ENCODE measurements at places on chromosomes 2 and 18.

DNA sequence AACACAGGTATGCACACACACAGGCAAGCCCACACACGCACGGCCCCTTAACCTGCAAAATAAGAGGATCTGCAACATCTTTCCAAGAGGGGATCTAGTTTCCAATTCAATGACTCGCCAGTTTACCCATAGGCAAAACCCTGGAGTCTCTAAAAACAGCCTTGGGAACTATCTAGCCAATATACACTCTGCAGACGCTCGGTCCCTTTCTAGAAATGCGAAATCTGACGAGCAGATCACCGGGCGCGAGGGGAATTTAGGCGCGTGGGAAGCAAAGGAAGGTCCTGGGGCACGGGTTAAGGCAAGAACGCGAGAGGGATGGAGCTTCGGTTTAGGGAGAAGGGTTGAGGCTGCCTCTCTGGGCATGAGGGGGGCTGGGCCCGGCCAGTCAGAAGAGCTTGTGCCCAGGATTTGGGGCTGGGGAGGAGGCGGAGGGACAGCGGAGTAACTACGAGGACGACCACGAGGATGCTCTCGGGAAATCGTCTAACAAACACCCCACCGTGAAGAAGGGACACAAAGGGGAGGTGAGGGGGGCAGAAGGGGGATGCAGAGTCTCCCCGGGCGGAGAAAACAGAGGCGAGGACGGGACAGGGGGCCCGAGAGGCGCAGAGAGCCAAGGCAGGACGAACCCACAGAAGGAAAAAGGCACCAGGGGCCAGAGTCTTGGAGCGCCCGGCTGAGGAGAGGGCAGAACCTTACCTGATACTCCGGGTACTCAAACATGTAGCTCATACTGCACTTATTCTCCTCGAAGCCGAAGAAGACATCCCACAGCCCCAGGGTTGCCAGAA lies 542 bp downstream of the PGAP1 start:
- peak; percentile 31 for DNase-seq

DNA sequence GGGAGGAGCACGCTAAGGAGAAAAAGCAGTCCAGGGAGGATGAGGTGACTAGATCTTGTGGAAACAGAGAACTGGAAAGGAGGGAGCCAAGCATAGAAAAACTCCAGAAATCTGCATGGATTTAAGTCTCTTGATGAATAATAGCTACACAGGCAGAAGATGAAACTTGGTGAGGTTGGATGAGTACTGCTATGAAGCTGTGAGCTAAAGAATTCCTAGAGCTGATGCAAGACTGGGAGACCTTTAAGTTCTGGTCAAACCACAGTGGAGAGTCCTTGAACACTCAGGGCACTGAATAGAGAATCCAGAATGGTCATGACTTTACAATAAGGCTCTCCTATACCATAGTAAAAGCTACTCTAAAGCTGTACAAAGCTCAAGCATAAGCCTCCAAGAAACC lies 18.4 kb upstream of the PIEZO2 start:
- DNase-seq, result peak; percentile 76

- peak; percentile 53 for DNase-seq
Observed at GRCh38 chr2:231800493-231801091, 14.3 kb downstream of the COPS7B start.

GRCh38 chr2:121159291-121160071 lies 125.5 kb downstream of the TFCP2L1 start:
- DNase-seq, result no peak

DNA sequence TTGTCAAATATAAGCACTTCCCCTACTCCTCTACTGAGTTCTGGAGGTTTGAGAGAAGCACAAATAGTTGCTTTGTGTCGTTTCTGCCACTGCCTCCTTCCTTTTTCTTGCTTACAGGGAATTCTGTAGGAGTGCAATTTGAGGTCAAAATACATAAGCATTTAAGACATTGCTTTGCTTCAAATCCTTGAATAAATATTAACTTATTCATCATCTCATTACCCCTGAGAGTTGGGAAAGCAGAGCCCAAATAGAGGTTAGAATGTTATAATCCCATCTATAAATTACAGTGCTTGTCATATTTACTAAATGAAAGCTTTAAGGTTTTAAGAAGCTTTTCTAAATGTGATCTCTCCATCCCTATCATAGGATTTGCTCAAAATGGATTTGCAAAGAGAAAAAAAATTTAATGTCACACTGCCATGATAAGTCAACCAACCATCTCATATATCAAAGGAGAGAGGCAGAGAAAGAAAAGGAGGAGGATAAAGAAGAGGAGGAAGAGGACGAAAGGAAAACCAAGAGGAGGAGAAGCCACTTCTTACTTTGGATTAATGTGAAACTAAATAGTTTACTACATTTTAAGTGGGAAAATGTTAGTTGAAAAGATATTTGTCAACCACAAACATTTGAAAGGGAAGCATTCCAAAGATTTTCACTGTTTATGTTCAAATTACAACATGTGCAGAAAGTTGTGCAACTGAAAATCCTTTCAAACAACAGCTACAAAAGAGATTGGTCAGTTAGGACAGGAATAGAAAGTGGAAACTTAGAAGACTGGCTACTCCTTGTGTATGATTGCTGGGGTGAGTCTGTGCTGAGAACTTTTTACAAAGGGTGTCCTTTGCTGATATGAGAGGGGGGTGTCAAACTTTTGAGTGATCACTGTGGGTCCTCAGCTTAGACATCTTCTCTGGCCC lies 277.3 kb upstream of the FN1 start:
- peak; percentile 97 for DNase-seq

DNA sequence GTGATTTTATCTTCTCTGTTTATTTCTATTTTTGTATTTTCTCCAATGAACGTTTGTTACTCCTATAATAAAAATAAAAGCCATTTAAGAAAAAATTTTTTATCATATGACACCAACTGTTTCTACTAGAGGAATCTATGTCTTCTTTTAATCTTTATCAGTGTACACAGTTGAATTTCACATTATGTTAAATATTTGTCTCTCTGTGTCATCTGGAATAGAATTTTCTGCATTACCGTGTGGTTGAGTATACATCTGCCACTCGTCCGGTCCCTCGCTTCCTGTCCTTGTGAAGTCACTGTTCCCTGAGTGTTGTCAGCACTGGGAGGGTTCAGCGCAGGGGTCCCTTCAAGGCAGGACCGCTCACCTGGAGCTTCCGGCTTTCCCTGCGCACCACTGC lies 99.2 kb downstream of the LDLRAD4 start:
- no peak for DNase-seq

DNA sequence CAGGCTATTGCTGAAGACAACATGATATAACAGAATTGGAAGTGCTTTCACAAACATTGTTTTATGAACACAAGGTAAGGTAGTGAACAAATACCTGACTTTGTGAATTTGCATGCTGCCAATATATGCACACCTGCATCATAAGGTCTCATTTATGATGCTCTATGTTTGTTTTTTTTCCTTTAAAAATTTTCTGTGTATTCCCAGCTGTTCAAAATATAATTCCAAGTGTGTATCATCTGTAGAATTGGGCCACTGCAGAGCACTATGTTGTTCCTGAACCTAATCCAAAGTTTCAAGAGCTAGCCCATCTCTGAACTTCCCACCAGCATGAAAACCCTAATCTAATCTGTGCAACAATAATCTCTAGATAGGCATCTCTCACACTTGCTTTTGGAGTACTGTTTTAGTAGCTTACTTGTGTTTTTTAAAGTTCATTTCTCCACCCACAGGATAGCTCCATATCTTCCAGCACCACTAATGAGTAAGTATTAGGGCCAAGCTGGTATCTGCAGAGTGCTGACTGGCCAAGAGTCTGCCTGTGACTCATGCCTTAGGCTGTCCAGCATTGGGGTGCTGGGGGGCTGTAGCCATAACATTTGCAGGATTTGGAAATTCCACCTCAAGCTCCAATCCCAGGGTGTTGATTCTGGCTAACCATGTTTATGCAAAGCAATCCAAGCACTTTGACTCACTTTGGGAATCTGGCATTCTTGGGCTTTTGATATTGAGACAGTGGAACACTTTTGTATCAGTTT lies 208.2 kb upstream of the REV1 start:
- DNase-seq, result peak; percentile 97

GRCh38 chr18:67117804-67118203 lies 398.7 kb downstream of the DSEL start:
- no peak for DNase-seq

GRCh38 chr18:23956483-23956882 lies 58.1 kb upstream of the TTC39C start:
- DNase-seq, result no peak

DNA sequence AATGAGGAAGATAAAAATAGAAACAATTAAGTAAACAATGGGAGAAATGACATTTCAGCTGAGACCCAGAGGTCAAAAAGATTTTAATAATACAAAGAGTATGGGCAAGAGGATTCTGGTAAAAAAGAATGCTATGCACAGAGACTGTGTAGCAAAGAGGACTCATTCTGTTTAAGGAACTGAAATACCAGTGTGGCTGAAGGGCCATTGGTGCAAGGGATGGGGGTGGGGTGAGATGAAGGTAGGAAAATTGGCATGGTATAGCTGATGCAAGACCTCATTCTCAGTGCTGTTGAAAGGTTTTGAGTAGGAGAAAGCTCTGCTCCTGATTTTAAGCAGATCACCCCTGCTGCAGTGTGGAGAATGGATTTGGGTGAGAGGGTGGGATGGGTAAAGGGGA lies 10.8 kb downstream of the GALNT1 start:
- no peak for DNase-seq

DNA sequence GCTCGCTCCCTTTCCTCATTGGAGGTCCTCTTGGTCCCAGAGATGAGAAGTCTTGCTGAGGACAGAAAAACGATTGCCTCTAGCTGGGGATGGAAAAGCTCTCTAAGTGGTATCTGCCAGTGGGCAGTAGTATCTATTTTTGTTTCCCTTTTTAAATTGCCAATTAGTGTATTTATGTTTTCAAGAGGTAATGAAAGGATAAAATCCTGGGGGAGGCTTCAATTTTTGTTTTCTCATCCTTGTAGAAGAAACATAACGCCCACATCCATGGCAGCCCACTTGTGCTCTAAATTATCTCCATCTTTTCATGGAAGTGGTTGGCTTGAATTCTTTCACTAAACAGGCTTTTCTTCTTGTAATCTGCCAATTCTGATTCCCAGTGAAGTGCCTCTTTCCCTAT lies 14.3 kb downstream of the ANKRD29 start:
- DNase-seq, result no peak

GRCh38 chr2:69554981-69555380 lies 88.6 kb downstream of the AAK1 start:
- peak; percentile 36 for DNase-seq

DNA sequence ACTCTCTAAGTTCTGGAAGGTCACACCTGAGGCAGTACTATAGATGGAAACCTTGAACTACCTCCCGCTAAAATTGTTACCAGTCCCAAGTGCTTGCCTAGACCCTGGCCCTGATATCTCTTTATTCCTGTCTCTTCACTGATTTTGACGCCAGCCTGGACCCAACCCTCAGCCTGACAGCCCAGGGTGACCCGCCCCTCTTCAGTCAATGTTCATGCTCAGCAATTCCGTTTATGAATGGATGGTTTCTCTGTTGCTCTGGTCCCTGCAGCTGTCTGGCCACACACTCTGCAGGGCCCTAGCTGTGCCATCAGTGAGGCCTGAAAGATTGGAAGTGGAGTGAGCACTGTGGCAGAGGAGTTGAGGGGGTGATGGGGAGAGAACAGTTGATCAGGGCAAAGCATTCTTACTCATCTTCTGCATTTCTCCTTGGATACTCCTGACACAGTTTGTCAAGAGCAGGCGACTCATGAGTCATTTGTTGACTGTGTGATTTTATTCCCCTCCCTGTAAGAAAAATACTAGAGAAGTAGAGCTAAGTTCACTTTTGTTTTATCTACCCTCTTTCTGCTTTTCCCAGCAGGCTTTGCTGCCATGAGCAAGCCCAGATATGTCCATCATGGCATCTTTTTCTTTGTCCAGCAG lies 46.0 kb downstream of the NPAS2 start:
- DNase-seq, result peak; percentile 42

- no peak for DNase-seq
Observed at GRCh38 chr18:25662272-25662671, 310.3 kb upstream of the ZNF521 start.

GRCh38 chr2:76009484-76009883 lies 298.8 kb upstream of the GCFC2 start:
- no peak for DNase-seq

GRCh38 chr2:239381709-239382134 lies 19.1 kb downstream of the HDAC4 start:
- no peak for DNase-seq

DNA sequence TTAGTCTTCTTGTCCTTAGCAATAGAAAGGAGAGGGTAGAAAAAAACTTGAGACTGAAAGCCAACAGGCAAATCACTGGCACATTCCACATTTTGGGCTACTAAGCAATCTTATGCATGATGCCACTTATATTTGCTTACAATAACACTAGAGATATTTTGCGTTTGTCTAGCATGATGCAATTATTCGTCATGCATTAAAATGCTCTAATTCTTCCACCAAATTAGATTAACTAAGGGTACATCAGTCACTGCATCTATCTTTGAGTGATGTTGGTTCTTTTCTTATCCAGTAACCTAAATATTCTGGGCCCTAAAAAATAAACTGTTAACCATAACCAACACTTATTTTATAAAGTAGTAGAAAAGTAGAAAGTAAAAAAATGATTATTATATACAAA lies 1311.7 kb upstream of the CDH2 start:
- peak; percentile 2 for DNase-seq

- DNase-seq, result peak; percentile 49
Observed at GRCh38 chr2:207408086-207408794, 121.5 kb upstream of the CREB1 start.

DNA sequence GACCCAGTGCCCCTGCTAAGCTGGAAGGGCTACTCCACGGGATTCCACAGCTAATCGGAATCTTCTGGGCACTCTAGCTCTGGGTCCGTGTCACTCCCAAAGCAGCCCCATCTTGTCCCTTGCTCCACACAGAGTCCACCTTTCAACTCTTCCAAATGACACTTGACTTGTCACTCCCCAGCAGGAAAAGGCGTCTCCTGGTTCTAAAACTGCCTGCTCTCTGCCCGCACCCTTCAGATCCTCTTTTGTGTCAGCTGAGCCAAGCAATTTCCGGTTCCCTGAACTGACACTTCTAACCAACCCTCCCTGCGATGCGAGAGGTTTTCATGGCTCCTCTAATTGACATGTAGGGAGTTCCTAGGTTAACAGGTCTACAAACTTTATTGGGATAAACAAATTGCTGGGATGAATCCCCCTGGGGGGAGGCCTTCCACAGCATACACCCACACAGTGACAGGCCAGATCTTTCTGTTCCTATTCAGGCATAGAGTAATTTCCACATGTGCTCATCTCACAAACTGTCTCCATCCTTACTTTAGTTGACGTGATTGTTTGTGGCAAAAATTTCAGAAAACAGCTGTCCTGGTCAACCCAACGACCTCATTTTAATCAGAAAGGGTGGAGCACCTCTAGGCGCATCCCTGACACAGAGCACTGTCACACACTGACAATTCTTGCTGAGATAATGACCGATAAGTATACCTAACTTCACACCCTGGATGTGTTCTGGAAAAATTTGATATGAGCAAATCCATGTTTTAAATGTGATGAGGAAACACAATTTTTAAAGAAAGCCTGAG lies 104.9 kb downstream of the RBMS1 start:
- DNase-seq, result peak; percentile 61

DNA sequence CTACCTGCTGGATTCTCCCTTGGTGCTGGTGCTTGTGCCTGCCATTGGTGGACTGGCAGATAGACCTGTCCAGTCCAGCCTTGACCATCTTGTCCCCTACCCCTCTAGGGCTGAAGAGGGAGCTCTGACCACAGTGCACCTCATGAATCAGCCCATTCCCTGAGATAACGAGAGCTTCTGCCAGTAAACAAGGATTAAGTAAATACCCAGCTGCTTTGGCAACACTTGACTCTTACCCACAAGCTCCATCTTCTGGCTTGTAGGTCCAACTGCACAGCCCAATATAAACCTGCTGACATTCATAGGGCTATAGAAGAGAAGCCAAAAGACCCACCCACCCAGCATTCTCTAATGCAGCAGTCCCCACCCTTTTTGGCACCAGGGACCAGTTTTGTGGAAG lies 186.4 kb downstream of the PIK3C3 start:
- DNase-seq, result peak; percentile 5

Measured in AG10803 (cell line).